ENCODE measurements at places on chromosomes 2 and 18. TPM values are rescaled to one million over a fixed set of nuclear protein-coding genes. Genes with fewer than 3 reads are reported as not detected.

POLE4 gene
- 58.3 TPM for total RNA-seq

ABCG5 gene
- total RNA-seq = not detected

ARHGAP25 gene
- total RNA-seq = 82.8 TPM

MDH1B gene
- total RNA-seq = 0.09 TPM

GNAL gene
- 0.41 TPM for total RNA-seq

SFT2D3 gene
- 4.4 TPM for total RNA-seq
